ENCODE measurements at places on chromosomes 6 and 20. TPM values are rescaled to one million over a fixed set of nuclear protein-coding genes. Genes with fewer than 3 reads are reported as not detected.

The RNF182 gene
- 0.06 TPM for polyA plus RNA-seq

The WFDC12 gene
- not detected for polyA plus RNA-seq

The SPATS1 gene
- not detected for polyA plus RNA-seq

The MARCKS gene
- 6.7 TPM for polyA plus RNA-seq

The UBD gene
- polyA plus RNA-seq = not detected

The SLC44A4 gene
- polyA plus RNA-seq = 0.03 TPM

The TMX4 gene
- 26.7 TPM for polyA plus RNA-seq

The DNAH8 gene
- not detected for polyA plus RNA-seq

The NKX2-2 gene
- polyA plus RNA-seq = not detected

The CLVS2 gene
- under 0.01 TPM for polyA plus RNA-seq

The LINC00237 gene
- polyA plus RNA-seq = not detected

The GPANK1 gene
- 15.4 TPM for polyA plus RNA-seq

The VIP gene
- polyA plus RNA-seq = 28.6 TPM

The TP53TG5 gene
- polyA plus RNA-seq = 0.43 TPM

The SASH1 gene
- polyA plus RNA-seq = 19.6 TPM

The SLC17A4 gene
- polyA plus RNA-seq = not detected

The OVOL2 gene
- polyA plus RNA-seq = not detected

The GSTA3 gene
- not detected for polyA plus RNA-seq

The PNLDC1 gene
- 0.09 TPM for polyA plus RNA-seq

The TXLNB gene
- polyA plus RNA-seq = 35.0 TPM

The SOD2 gene
- 144 TPM for polyA plus RNA-seq

The PSMB9 gene
- polyA plus RNA-seq = 33.4 TPM

The EPHA7 gene
- polyA plus RNA-seq = 1.2 TPM

The CFAP206 gene
- polyA plus RNA-seq = 0.09 TPM

The APOBEC2 gene
- 134 TPM for polyA plus RNA-seq

The BPIFB1 gene
- polyA plus RNA-seq = 0.03 TPM

The CLPSL2 gene
- not detected for polyA plus RNA-seq

The ADRM1 gene
- 192 TPM for polyA plus RNA-seq

The VSX1 gene
- polyA plus RNA-seq = 0.16 TPM

The PDRG1 gene
- polyA plus RNA-seq = 12.8 TPM

The RAB22A gene
- polyA plus RNA-seq = 4.2 TPM

The C6orf15 gene
- not detected for polyA plus RNA-seq

The KIAA1586 gene
- 3.1 TPM for polyA plus RNA-seq

The HLA-DPA1 gene
- polyA plus RNA-seq = 24.3 TPM

The SPATA25 gene
- 0.65 TPM for polyA plus RNA-seq

The HCRTR2 gene
- polyA plus RNA-seq = not detected

The SS18L1 gene
- polyA plus RNA-seq = 5.2 TPM

The OR2J3 gene
- not detected for polyA plus RNA-seq

The MUC22 gene
- under 0.01 TPM for polyA plus RNA-seq

The PRL gene
- polyA plus RNA-seq = not detected

The GSTA1 gene
- not detected for polyA plus RNA-seq

The PRR18 gene
- polyA plus RNA-seq = 0.03 TPM

The LY6G5B gene
- 7.3 TPM for polyA plus RNA-seq

The DNAAF9 gene
- polyA plus RNA-seq = 13.9 TPM

Measured in heart right ventricle (tissue), 16 donors.